ENCODE measurements at places on chromosomes 3 and 15. TPM values are rescaled to one million over a fixed set of nuclear protein-coding genes. Genes with fewer than 3 reads are reported as not detected.

CNBP gene
- 202 TPM for total RNA-seq

C15orf62 gene
- under 0.01 TPM for total RNA-seq

SEMA5B gene
- total RNA-seq = not detected

SIDT1 gene
- total RNA-seq = not detected

A4GNT gene
- not detected for total RNA-seq

PYGO1 gene
- 9.0 TPM for total RNA-seq

ATP13A4 gene
- not detected for total RNA-seq

AADAC gene
- 0.32 TPM for total RNA-seq

CHRNB4 gene
- not detected for total RNA-seq

ZCWPW2 gene
- 0.64 TPM for total RNA-seq

SLC9C1 gene
- not detected for total RNA-seq

ABCC5 gene
- total RNA-seq = 13.2 TPM

KAT2B gene
- total RNA-seq = 9.7 TPM

SYNPR gene
- total RNA-seq = not detected

CCDC50 gene
- 107 TPM for total RNA-seq

ACVR2B gene
- 1.3 TPM for total RNA-seq

MUSTN1 gene
- total RNA-seq = not detected

ZNF80 gene
- not detected for total RNA-seq

MLF1 gene
- 6.1 TPM for total RNA-seq

GOLGA8K gene
- not detected for total RNA-seq

STRIT1 gene
- not detected for total RNA-seq

ATP10A gene
- 4.2 TPM for total RNA-seq

ALG1L2 gene
- 0.86 TPM for total RNA-seq

DNAH12 gene
- under 0.01 TPM for total RNA-seq

MRPS22 gene
- 98.2 TPM for total RNA-seq

SLC22A13 gene
- total RNA-seq = 0.43 TPM

GPR15 gene
- not detected for total RNA-seq

BTLA gene
- not detected for total RNA-seq

TTLL13 gene
- under 0.01 TPM for total RNA-seq

DAZL gene
- not detected for total RNA-seq

RAD51 gene
- total RNA-seq = 3.5 TPM

CX3CR1 gene
- total RNA-seq = not detected

PODXL2 gene
- total RNA-seq = 0.32 TPM

FRMD5 gene
- 1.3 TPM for total RNA-seq

CCR2 gene
- total RNA-seq = not detected

IL17RE gene
- total RNA-seq = 0.64 TPM

CSTA gene
- not detected for total RNA-seq

TMEM42 gene
- 13.0 TPM for total RNA-seq
